AG08395 (cell line): ENCODE measurements at places on chromosomes 12 and 14.

DNA sequence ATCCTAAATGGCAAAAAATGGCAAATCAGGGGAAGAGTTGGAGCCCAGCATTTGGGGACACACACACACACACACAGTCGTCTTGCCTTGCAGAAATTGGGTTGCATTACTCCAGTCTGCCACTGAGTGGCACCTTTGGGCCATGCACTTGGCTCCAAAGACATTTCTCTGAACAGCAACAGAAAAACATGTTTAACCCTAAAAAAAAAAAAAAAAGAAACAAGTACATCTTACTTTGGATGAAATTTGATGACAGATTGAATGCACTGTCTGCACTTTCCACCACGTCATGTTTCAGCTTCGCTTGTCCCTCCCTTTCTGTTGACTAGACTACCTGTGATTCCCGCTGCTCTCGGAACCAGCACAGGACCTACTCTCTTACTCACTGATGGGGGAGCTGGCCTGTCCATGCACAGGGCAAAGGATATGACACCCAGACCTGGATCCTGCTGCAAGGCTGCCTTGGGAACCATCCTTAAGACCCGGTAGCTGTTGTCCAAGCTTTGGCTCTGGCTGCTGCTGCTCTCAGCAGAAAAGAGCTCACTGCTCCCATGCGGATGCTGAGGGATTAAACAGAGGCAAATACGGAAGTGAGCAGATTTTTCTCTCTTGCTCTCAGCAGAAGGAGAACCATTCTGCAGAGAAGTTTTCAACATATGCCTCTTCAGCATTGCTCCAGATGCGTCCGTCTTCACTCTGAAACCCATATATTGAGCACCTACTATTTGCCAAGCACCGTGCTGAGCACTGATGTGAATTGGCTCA is 376.8 kb downstream of the DPF3 start:
- peak; percentile 61 for DNase-seq

DNA sequence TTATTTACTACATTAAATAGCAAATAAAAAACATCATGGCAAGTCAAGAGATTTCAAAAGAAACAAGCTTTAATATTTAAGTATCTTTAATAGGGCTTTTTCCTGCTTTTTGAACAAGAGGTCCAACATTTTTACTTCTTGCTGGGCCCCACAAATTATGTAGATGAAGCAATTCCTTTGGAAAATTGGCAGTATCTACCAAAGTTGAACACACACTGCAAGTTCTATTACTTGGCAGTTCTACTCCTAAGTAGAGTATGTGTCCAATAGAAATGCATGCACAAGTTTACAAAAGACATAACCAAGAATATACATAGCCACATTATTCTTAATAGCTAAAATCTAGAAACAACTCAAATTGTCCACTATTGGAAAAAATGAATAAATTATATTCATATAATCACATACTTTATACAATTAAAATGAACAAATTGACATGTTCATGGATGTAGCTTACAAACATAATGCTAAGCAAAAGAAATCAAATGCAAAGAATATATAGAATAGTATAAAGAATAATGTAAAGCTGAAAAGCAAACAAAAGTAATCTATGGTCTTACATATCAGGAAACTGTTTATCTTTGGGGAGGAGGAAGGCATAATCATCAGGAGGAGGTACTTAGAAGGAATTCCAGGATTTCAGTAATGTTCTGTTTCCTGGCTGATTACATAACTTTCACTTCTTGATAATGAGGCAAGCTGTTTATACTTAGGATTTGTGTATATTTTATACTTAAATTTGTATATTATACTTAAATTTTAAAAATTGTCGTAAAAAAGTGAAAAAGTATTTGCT is 6.5 kb upstream of the TMBIM4 start:
- no peak for DNase-seq

- no peak for DNase-seq
Observed at GRCh38 chr12:97275256-97275655, 187.3 kb upstream of the RMST start.

GRCh38 chr14:46401066-46401465 is 250.5 kb downstream of the RPL10L start:
- DNase-seq = no peak

GRCh38 chr12:31804185-31804504 is 75.3 kb upstream of the AMN1 start:
- no peak for DNase-seq

DNA sequence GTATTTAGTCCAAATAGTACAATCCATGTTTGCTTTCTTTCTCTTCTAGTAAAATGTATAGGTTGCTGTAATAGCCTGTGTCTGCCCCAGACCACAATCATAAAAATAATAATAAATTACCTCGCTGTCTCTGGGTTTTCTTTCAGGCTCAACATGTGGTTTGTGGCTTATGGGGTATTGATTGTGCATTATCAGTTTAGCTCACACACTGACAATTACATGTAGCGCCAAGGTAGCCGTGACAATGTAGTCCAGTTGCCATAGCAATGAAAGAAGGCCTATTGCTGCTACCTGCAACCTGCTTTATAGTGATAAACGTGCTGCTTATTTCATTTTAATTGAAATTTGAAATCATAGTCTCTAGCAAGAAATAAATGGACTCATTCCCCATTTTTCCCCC is 1009.8 kb downstream of the NRXN3 start:
- DNase-seq = no peak

- no peak for DNase-seq
Observed at GRCh38 chr14:88749139-88749538, 43.6 kb downstream of the EML5 start.

GRCh38 chr12:26360062-26360461 is 164.7 kb downstream of the SSPN start:
- DNase-seq = no peak

- no peak for DNase-seq
Observed at GRCh38 chr12:31249356-31249755, 76.6 kb downstream of the SINHCAF start.

- no peak for DNase-seq
Observed at GRCh38 chr12:77953528-77954205, 123.0 kb downstream of the NAV3 start.

GRCh38 chr14:101733211-101733610 is 28.3 kb upstream of the PPP2R5C start:
- no peak for DNase-seq

DNA sequence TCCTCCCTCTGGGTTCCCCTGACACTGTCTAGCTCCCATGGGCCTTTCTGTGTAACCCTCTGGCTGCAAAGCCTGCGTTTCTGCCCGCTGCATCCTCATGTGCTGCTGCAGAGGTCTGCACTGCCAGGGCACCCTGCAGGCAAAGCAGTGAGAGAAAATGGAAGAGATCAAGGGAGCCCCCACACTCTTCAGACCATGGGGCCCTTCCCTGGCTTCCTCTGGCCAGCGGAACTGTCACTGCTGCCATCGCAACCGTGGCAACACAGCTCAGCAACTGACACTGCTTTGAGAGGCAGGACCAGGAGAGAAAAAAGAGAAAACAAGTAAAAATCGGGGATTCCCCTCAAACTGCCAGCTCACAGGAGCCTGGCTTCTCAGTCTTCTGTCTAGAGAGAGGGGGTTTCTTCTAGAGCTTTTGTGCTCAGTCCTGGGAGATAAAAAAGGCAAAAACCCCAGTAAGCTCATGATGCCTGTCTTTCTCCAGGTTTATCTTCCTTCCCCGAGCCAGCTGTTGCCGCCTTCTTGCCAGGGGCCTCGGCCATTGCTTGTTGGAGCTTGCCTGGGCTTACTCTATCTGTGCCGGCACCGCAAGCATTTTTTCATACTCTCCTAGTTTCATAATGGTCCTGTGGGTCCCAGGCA is 38.9 kb downstream of the C14orf132 start:
- no peak for DNase-seq

DNA sequence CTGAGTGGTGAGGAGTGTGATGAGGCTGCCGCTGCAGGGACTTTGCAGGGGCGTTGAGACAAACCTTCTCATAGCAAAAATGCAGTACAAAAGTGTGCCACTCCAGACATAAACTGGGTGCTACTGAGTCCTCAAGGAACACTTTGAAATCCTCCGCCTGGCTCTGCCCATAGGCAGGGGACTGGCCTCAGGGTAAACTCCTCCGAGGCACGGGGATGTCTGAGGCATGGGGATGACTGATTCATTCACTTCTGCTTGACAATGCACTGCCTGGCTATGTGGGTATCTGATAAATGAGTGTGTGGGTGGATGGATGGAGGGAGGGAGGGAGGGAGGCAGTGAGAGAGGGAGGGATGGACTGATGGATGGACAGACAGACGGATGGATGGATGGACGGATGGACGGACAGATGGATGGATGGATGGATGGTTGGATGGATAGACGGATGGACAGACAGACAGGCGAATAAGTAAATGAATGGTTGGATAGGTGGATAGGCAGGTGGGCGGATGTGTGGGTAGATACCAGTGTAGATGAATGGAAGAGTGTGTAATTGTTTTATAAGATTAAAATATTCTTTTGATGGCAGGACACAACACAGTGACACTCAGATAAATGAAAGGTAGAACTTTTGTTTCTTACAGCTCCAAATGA is 2.1 kb upstream of the BDKRB2 start:
- no peak for DNase-seq

- no peak for DNase-seq
Observed at GRCh38 chr14:76654573-76655108, 106.6 kb upstream of the VASH1 start.

DNA sequence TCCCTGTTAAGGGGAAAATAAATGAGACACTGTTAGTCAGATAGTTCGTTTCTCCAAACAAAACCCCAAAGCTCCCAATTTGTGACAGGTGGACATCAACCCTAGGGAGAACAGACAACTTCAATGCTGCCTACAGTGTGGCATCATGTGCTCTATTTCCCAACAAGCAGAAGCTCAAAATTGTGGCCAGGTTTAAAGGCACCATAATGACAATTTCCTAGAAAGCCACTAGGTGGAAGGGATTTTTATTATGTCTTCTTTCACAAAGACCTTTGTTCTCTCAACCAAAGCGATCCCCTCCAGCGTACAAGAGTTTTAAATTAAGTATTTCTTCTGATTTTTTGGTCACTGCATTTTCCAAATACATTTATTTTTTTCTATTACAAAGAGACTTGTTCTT is 88.0 kb upstream of the MBIP start:
- no peak for DNase-seq

DNA sequence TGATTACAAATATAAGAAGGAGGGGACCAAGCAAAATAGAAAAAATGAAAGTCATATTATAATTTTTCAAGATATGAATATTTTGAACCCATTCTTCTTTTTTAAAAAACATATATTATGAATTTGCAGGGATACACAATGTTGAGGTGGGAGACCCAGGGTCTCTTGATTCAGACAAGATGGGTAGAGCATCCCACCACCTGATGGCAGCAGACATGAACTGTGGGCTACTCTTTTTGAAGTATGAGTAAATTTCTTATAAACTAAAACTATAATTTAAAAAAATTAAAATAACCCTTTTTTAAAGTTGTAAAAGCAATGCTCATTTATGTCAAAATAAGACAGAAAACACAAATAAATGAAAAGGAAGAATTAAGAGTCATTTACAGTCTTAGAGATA is 202.7 kb upstream of the PRICKLE1 start:
- DNase-seq = no peak
